COLO829 (cell line): ENCODE measurements at places on chromosomes 2 and 18.
A peak's percentile ranks its signal among the peaks of the same experiment; 100 is the strongest.

- DNase-seq = no peak
Measured at GRCh38 chr18:56825321-56825720, 174.2 kb downstream of the WDR7 start.

DNA sequence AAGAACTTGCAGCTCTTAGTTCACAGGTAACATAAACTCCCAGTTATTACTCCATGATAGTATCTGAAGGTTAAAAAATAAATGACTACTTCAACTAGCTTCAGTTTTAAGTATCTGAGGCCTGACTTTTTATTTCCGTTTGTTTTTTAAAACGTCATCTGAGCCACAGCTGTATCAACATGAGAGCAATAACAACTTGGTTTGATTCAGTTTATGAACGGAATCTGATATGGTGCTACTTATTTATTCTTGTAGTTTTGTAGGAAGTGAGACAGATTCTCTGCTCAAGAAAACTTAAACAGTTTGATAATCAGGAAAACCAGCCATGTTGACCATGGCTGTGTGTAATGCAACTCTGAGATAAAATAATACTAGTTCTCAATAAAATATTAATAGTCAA lies 34.9 kb downstream of the NAB1 start:
- no peak for DNase-seq

- DNase-seq = no peak
Measured at GRCh38 chr2:136990316-136990715, 225.0 kb downstream of the THSD7B start.

GRCh38 chr2:45132551-45132950 lies 123.3 kb upstream of the SIX2 start:
- no peak for DNase-seq

- DNase-seq = no peak
Measured at GRCh38 chr2:146305164-146305563, 1539.7 kb upstream of the ACVR2A start.

DNA sequence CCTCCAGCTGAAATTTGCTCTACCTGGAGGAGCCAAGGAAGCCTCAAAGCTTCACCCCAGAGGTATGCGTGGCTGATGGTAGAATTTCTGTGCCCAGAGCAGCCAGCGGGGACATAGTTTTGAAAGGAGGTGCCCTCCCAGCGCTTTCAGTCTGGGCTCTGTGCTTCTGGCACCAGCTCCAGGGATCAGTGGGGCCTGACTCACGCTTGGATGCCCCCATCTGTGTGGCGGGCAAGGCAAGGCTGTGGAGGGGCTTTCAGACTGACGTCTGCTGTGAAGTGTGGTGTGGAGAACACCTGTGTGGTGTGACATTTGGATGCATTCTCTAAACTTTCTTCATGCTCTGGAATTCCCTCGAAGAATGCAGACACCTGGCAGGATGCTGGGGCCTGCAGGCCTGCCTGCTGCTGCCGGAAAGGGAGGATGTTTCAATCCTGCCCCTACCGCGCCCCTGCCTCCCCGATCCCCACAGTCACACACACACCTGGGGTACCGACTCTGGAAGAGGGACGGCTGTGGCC lies 84.1 kb downstream of the CTIF start:
- DNase-seq = no peak

GRCh38 chr2:171230176-171230575 lies 69.5 kb upstream of the TLK1 start:
- no peak for DNase-seq

- no peak for DNase-seq
Measured at GRCh38 chr18:24805156-24805555, 344.7 kb downstream of the HRH4 start.

DNA sequence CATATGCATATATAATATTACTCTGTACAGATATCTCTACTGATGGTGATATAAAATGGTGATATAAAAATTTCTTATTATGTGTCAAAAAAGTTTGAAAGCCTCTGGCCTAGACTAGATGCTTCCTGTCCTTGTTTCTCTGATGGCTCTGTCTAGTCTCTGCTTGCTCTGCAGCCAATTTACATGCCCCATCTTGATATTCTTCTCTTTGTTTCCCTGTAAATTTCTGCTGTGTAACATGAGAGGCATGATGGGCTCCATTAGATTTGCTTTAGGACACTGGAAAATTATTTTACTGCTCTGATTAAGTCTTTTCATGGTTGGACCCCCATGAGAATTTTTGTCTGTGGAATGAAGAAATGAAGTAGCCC lies 24.3 kb downstream of the BABAM2 start:
- DNase-seq = no peak

DNA sequence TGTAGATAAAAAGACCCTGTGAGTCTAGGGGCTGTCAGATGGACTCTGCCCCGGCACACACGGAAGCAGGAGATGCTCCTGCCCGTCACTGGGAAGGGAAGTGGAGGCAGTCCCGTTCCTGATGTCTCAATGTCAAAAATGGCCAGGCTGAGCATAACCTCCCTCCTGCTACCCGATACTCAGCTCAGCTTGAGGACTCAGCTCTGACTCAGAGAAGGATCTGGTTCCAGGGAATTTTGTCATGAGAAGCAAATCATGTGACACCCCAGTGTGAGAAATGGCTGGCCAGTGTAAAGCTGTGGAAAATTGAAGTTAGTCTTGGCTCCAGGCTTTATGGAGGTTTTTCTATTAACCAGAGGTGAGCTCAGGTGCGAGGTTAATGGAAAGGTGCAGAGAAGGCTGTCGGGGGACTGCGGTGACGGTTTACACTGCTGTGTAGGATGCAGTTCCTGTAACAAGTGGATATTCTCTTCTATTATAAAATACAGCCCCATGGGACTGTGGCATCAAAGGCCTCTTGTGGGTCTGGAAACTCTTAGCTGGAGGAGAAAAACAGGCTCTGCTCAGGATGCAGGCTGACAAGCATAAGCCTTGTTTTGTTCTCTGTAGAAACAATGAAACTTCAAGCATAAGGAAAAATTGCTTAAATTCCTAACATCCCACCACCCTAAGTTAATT lies 24.7 kb upstream of the AGAP1 start:
- DNase-seq = peak; percentile 91

DNA sequence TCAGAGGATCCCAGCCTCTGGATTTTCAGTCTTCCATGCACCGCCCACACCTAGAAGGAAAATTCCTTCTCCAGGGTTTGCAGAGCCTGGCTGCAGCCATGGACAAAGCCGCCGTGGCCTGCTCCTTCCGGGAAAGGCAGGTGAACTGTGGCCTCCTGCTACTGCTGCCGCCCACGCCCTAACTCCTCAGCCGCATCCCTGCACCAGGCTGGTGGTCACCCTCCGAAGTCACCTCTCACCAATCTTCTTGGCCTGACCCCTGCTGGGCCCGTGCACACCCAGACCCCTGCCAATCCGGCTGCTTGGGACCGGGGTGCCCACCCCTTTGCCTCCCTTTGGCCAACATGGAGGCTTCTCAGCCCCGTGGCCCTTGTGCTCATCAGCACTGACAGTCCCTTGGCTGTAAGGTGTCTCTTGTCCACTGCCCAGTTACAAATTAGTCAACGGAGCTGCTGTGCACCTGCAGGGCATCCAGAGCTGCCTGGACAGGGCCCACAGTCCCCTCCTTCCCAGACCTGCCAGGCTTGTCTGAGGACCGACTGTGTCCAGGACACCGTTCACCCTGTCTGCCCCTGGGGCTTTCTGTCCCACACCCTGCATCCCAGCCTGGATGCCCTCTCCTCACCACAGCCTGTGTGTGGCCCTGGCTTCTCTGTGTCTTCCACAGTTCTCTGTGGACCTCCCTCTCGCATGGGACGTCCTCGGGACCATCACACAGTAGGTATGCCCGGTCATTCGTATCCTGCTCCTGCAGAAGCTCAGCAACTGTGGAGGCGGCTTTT lies 130.1 kb upstream of the TPO start:
- DNase-seq = no peak

GRCh38 chr2:176745543-176746200 lies 466.9 kb upstream of the HNRNPA3 start:
- DNase-seq = no peak

DNA sequence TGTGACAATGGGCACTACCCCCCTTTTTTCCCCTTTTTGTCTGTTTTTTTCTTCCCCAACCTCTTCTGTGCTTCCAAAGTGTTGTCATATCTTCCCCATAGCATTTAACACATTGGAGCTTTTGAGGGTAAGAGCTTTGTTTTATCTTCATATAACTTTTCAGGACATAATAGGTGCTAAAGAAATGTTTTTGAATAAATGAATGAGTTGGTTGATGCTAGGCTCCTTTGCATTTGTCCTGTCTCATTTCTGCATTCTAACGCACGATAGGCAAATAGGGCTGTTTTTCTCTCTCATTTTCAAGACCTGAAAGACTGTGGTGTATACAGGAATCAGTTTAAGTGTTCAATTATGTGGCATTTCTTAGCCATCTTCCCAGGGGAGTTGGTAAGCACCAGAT lies 832 bp upstream of the COPS7B start:
- DNase-seq = no peak

- peak; percentile 19 for DNase-seq
Measured at GRCh38 chr2:176584333-176584732, 315.1 kb downstream of the MTX2 start.

GRCh38 chr2:27992787-27993401 lies 102.4 kb downstream of the BABAM2 start:
- peak; percentile 94 for DNase-seq

DNA sequence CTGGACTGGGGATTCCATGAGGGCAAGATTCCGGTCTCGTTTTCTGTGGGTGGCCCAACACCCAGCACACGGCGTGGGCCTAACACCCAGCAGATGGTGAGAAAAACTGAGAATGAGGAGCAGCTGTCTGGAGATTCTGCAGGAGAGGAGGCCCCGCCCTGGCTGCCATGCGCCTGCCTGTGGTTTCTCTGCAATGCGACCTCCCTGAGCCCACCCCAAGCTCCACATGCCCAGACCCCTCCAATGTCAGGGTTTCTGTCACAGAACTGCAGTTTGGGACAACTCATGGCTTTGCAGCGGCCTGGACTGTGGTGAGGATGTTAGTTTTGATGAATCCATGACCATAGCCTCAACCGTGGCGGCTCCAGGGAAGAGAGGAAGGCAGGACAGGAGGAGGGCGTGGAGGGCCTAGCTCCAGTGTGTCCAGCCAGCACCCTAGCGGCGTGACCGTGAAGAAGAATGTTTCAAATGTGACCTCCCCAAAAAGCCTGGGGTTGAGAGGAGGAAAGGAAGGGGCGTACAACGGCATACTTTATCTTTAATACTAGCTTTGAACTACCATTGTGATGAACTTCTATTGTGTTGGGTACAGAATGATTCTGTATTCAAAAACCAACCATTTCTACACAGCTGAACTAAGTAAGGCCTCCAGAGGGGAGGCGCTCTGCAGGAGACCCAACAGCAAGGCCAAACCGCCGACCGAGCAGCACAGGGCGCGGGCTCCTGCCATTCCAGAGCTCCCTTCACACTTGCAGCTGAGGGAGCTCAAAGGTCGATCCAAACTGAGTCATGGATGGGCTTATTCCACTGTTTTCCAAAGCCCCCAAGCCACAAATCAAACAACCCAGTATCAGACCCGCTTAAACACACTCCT lies 3.4 kb downstream of the PXDN start:
- DNase-seq = no peak

GRCh38 chr2:60463249-60463648 lies 90.2 kb downstream of the BCL11A start:
- DNase-seq = no peak

DNA sequence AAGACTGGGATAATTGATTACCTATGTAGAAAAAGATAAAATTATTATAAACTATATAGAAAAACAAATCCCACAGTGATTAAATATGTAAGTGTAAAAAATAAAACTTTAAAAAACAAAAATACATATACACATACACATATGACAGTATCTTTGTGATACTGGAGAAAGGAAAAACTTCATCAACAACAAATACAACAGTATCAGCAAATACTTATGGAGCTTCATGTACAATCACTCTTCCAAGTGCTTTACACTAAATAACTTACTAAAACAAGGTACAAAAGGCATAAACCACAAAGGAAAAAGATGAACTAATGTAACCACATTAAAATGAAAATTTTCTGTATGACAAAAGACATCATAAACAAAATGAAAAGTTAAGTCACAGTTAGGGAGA lies 24.1 kb upstream of the GFPT1 start:
- no peak for DNase-seq

GRCh38 chr2:189841019-189841418 lies 56.8 kb downstream of the PMS1 start:
- DNase-seq = no peak

- peak; percentile 72 for DNase-seq
Measured at GRCh38 chr2:85741833-85742455, 11.8 kb upstream of the ATOH8 start.

GRCh38 chr2:239642406-239643004 lies 241.7 kb upstream of the HDAC4 start:
- no peak for DNase-seq

DNA sequence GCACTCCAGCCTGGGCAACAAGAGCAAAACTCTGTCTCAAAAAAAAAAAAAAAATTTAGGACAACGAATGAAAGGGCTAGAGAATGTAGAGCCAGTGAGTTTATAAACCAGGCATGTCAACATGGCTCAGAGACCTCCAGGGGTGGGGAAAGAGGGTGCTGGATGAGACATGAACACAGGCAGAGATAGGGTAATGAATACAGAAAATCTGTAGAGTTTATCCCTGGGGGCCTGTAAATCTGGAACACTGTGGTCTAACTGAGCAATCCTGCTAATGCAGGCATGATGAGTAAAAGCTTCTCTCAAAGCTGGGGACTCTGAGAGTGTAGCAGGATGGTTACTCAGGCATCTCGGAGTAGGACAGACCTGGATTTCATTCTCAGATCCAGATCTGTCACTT lies 59.2 kb upstream of the IGFBP2 start:
- DNase-seq = no peak

- peak; percentile 39 for DNase-seq
Measured at GRCh38 chr2:77484026-77484425, 38.1 kb downstream of the LRRTM4 start.

- DNase-seq = no peak
Measured at GRCh38 chr2:88181511-88181910, 11.4 kb downstream of the THNSL2 start.

DNA sequence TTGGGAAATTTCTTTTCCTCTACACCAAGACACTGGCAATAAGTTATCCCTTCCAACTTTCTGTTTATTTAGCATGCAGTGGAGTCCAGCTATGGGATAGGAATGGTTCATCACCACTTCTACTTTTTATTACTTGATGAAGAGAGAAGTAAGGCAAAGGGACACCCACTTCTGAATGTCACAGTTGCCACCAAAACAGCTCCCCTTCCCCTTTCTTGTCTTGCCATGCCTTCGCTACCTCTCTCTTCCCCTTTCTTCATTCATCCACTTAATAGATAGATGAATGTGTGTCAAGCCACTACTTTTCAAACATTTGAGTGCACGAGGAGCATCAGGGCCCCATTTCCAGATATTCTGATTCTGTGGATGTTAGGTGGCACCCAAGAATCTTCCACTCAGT lies 59.6 kb downstream of the KCTD18 start:
- no peak for DNase-seq

DNA sequence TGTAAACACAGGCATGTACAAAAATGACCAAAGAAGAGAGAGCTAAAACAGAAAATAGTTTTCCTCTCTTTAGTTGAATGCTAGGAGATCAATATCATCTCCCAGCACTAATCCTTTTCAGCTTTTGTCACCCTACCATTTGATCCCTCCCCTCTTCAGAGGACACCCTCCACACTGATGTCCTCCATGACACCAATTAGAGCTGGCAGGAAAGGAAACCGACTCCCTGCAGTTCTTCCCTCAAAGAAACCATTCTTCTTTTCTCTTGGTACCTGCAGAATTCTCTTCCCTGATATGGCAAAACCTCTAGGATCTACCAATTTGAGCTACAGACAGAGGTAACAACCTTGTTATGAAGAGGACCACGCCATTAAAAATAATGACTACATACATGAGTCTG lies 5.3 kb downstream of the EPB41L3 start:
- no peak for DNase-seq
